CD4-positive, alpha-beta T cell treated with Interleukin-4 for 1 hour (primary cell): ENCODE measurements at places on chromosomes 6 and 20.

GRCh38 chr6:37130704-37131103 is 39.2 kb upstream of the PIM1 start:
- DNase-seq, result peak; percentile 57

DNA sequence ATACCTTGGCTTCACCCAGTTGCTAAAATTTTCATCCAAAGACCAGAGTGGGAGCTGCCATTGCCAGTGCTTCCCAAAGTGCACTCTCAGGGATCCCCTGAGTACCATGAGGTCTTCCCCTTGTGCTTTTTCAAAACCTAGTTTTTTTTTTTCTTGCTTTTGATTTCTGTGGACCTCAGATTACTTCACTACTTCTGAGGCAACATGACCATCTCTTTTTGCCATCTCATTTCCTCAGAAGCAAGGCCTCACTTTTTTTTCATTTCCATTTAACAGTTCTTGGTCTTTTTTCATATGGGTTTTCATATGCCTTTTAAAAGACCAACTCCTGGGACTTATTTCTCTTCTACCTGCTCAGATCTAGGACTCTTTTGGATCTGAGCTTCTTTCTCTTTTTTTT is 64.1 kb upstream of the MMS22L start:
- DNase-seq, result no peak

GRCh38 chr20:11132819-11133415 is 459.1 kb upstream of the JAG1 start:
- DNase-seq, result no peak

DNA sequence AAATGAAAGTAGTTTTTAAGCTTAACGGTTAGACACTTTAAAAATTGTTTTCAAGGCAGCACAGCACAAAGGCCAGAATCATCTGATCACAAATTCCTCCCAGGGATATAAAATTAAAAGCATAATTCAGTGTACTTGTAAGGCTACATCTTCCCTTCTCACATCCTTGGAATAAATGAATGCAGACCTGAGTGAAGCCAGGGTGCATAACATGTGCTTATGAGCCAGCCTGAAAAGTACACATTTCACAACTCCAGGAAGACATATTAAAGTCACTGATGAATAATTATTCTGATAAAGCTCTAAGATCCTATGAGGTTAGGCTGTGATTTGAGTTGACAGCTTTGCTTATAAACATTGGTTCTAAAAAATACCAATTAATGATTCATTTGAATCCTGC is 163.6 kb downstream of the BTBD9 start:
- no peak for DNase-seq

GRCh38 chr6:162056745-162057144 is 670.8 kb downstream of the PRKN start:
- DNase-seq, result no peak

GRCh38 chr20:60071965-60072364 is 113.7 kb downstream of the CDH26 start:
- DNase-seq, result no peak

- DNase-seq, result no peak
Observed at GRCh38 chr6:40369042-40369441, 218.1 kb downstream of the LRFN2 start.

DNA sequence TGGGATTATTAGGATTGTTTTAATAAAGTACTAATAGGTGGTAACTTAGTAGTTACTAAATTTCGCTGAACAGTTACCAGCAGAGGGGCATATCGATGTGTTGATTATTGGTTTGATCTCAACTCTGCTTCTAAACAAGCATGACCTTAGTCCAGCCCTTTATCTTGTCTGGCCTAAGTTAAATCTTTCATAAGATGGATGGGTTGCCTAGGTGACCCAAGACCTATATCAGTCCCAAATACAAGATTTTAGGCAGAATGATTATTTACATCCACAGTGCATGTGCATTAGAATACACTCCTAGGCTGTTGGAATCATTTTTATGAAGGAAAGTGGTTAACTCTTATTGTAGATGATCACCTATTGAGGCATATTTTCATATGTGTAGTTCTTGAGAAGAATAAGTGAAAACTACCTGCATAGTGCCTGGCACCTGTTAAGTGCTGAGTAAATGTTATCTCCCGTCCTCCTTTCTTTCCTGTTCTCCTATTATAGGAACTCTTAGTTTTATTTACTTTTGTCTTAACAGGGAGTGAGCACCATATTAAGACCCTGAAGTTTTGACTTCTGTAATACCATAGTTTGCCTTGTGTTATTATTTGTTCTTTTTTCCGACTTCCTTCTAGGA is 1.1 kb downstream of the HSF2 start:
- no peak for DNase-seq
